ENCODE measurements at places on chromosomes 6 and 20.

DNA sequence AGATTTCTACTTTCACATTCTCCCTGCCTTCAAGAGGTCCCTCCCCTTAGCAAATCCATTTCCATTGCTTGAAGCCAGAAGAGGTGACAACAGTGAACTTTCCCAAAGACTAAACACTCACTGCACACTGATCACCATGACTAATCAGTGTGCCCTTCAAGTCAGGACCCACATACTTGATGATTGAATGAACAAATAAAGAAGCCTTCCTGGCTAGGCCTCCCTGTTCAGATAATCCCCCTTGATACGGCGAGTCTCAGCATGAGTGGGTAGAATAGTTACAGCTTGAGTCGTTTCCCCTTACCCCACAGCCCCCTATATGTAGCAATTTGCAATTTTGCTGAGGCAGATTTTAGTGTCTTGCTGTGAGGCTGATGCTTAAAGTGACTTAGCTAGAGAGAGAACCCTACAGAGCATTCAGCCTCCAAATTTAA, 102.2 kb downstream of the UNC5CL start:
- DNase-seq: no peak

GRCh38 chr6:106027758-106028157, 58.4 kb upstream of the PRDM1 start:
- DNase-seq: peak; percentile 77

- DNase-seq: no peak
These were observed 270.7 kb downstream of the SLC35F1 start for GRCh38 chr6:118177720-118178119.

- no peak for DNase-seq
These were observed 19.4 kb upstream of the KCNK16 start for GRCh38 chr6:39341937-39342336.

DNA sequence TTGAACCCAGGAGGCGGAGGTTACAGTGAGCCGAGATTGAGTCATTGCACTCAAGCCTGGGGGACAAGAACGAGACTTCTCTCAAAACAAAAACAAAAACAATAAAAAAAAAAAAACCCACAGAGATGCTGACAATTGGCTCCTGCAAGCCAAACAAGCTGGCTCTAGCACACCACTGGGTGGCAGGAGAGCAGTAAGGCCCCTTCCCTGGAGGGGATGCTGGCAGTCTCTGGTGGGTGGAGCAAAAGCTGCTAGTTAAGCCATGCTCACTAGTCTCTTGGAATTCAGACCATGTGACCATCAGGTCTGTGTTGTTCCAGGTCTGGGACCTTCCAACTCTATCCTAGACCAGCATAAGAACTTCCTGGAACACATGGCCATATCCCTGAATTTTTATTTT, 18.9 kb upstream of the DSN1 start:
- peak; percentile 82 for DNase-seq

- DNase-seq: no peak
These were observed 181.7 kb downstream of the WDR27 start for GRCh38 chr6:169520104-169520503.

DNA sequence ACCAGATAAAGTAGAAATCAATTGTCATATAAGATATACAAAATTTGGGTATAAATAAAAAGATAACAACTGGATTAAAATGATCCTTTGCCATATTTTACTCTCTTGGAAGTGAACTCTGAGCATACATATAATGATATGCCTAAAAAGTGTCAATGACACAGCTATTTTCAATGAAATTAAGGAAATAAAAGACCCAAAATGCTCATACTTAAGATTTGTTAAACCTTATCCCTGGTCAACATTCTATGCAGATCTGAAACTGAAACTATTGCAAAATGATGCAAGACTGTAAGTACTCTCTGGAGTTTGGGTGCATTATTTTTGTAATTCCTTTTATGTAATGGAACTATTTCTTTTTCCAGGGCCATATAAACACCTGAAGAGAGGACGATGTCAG, 119.0 kb upstream of the SGK1 start:
- no peak for DNase-seq

- peak; percentile 66 for DNase-seq
These were observed 179.8 kb downstream of the TASP1 start for GRCh38 chr20:13458860-13459451.

DNA sequence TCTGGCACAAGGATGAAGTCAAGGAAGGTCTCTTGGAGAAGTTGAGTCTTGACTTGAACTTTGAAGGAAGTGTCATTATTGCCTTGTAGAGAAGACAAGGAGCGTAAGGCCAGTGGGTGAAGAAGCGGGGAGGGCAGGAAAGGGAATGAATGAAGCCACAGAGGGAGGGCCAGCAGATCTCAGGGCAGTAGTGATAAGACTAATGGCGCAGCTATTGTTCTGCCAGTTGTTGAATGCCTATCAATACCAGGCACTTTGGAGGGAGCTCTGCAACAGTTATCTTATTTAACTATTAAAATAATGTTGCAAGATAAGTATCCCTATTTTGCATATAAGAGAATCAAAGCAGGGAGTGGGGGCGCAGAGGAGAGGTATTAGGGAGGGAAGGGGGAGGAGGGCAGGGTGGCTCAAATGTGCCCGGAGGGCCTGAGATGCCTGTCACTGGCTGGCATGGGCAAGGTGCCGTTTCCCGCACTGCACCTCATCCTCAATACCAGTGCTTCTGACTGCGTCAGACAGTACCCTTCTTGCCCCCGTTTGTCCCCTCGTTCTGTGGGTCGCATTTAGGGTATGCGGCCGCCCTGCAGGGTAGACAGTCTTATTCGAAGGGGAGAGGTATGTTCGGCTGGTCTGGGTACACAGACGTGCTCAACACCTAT, 109.8 kb downstream of the ZDHHC14 start:
- no peak for DNase-seq

- DNase-seq: no peak
These were observed 24.9 kb downstream of the COL21A1 start for GRCh38 chr6:56222499-56222898.

GRCh38 chr6:165082636-165083035, 226.8 kb downstream of the C6orf118 start:
- DNase-seq: no peak

- DNase-seq: no peak
These were observed 17.4 kb downstream of the MACROD2 start for GRCh38 chr20:14012671-14013070.

GRCh38 chr6:154476494-154476893, 34.0 kb downstream of the CNKSR3 start:
- DNase-seq: no peak

DNA sequence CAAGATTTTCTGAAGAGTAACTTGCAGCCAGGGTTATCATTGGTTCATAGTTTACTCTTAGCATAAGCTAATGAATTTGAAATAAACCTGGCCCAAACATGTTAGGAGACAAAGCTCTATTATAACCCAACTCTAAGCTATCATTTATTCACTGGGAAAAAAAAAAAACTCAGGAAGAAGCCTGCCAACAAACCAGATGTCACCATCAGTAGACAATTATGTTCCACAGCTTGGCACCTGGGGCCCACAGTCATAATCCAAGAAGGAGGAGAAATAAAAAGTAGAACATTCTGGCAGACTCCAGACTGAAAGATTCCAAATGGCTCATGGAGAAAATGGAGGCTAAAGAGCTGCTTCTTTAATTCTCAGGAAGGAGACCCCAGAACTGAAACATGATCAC, 100.0 kb upstream of the CNR1 start:
- DNase-seq: no peak

Data from NCI-H82 (cell line).